SK-N-MC (cell line): ENCODE measurements at places on chromosomes 16 and 17.

GRCh38 chr16:58814348-58814801, 80.3 kb upstream of the GOT2 start:
- no peak for DNase-seq

DNA sequence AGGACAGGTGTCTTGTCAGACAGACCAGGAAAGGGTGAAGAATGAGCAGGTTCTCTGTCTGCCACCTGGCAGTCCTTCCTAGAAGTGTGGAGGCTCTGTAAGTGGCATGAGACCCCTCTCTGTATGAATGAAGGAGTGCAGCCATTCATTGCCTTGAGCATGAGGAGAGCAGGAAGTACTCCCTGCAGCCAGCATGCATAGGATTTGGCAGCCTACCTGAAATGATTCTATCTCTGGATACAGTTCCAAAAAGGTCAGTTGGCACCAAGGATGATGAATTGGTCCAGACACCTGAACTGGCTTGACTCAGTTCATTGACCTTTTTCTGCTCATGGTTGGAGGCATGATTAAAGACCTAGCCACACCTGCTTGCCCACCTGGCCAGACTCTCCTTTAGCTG, 163.0 kb downstream of the PRKCB start:
- DNase-seq: no peak

- no peak for DNase-seq
Measured at GRCh38 chr16:1637526-1637925, 25.4 kb downstream of the CRAMP1 start.

DNA sequence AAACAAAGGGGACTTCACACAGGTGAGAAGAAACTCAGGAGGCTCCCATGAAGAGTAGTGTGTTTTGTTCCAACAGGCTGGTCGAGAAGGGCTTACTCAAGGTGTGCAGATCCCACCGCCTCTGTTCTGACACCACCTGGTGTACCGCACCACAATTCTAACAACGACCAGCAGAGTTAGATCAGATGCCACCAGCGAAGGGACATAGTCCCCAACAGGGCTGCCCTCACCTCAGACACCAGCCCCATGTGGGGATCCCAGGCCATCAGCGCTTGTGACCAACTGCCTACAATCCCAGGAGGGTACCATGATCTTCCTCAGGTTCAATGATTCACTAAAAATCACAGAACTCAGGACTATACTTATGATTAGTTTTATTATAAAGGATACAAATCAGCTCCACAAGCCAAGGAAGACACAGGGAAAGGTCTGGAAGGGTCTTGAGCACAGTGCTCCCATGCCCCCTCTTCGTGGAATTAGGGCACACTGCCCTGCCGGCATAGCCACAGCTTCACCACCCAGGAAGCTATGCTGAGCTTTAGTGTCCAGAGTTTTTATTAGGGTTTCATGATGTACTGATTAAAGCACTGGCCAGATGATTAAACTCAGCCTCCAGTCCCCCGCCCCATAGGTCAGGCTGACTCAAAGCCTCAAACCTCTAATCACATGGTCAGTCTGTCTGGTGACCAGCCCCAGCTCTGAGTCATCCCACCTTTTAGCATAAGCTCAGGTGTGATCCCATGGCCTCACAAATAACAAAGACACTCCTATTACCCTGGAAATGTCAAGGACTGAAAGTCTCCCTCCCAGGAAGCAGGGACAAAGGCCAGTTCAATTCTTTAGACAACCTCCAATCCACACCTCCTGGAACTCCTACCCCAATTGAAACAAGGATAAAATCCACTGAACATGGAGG, 26.0 kb downstream of the TRIM25 start:
- DNase-seq: no peak

DNA sequence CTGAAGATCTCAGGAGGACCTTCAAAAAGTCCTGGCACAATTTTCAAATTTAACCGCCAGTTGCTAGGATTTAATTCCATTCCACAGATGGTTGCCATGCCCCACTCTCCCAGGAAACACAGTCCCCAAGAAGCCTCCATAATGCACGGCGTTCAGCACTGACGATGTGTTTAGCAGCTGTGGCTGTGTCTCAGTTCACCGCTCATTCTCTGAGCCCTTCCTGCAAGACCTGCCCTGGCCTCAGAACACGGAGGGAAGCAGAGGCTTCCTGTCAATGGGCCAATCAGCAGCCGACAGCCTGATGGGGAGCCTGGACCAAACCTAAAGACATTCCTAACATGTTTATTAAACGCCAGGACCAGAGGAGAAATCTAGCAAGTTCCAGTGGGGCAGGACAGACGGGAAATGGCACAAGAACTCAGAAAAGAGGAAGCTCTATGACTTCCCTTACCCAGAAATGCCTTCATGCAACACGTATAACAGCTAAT, 4.9 kb downstream of the MYLK3 start:
- no peak for DNase-seq

- no peak for DNase-seq
Measured at GRCh38 chr16:9139965-9140364, 48.5 kb downstream of the HAPSTR1 start.
